H4 (cell line): ENCODE measurements at places on chromosomes 16 and 17. TPM values are rescaled to one million over a fixed set of nuclear protein-coding genes. Genes with fewer than 3 reads are reported as not detected.

TRPV2 gene
- 4.8 and 5.5 TPM in 2 replicates for total RNA-seq

DOC2B gene
- total RNA-seq = not detected in 2 replicates

RAMP2 gene
- not detected in 2 replicates for total RNA-seq

DNA sequence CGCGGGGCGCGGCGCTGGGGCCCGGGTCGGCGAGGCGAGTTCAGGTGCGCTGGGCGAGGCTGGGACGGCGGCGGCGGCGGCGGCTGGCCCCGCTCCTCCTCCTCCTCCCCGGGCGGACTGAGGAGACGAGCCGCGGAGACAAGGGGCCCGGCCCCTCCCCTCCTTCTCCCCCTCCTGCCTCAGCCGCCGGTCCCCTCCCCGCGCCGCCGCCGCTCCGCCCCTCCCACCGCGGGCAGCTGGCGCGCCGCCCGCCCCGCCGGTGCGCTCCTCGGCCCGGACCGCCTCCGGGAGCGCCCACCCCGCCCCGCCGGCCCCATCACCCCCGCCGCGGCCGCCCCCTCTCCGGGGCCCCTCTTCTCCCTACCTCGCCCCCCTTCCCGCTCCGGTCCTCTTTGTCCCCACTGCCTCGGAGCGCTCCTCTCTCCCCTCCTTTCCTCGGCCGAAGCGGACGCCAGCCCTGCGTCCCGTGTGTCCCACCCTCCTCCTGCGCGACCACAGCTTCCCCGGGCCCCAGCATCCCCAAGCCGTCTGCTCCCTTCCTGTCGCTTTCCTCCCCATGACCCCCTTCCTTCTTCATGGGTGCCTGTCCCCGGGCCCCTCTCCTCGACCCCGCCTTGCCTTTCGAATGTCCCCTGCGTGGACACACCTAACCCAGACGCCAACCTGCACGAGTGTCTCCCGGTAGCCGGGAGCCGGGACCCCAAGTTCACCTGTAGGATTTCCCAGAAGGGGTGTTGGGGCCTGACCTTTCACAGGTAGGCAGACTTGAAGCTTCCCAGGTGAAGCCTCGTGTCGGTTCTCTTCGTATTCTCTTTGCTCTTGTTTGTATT lies at the start of gene TOX3:
TOX3 (minus strand) TSS at position 140 of the 830 bp plus-strand sequence. CDS start 420 bp downstream, outside the sequence.
- no peak for DNase-seq
